Endothelial cell of umbilical vein (primary cell): ENCODE measurements at places on chromosomes 3 and 15.

GRCh38 chr15:63181648-63182047, 7.8 kb upstream of the RAB8B start:
- H3K36me3 ChIP-seq, result no peaks in the 10 kb centered on the region
- no peaks in the 10 kb centered on the region for H3K27me3 ChIP-seq
- no peak overlapping the region for H3K4me3 ChIP-seq
- no peak for DNase-seq

DNA sequence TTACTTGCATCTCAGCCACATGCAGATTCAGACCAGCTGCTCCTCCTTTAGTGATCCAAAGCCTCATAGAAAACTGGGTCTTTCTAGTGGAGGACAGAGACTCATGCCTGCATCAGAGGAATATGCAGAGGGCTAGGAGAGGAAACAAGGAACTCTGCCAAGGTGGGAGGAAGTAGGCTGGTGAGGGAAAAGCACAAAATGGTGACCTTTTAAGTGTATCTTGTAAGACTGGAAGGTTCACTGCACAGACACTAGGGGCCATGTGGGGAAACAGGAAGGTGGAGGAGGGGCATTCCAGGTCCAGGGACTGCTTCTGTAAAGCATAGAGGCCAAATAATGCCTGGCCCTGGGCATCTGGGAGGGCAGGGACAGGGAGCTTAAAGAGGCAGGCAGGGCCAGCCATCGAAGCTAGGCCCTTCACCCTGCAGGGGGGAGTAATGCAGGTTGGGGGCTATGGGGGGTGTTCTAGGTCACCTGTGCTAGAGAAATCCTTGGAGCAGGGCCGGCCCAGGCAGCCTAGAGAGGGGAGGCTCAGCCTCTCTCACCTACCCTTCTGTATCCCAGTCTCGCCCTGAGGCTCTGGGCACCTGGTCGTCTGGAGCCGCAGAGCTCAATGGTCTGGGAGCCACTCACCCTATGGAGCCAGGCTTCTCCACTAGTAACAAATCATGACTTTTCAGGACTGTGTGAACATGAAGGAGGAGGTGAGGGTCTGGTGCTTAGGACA, 117.7 kb downstream of the DNAJB8 start:
- H3K4me1 ChIP-seq, result peaks cover 15% of the 10 kb centered on the region
- no peak overlapping the region for H3K4me3 ChIP-seq

DNA sequence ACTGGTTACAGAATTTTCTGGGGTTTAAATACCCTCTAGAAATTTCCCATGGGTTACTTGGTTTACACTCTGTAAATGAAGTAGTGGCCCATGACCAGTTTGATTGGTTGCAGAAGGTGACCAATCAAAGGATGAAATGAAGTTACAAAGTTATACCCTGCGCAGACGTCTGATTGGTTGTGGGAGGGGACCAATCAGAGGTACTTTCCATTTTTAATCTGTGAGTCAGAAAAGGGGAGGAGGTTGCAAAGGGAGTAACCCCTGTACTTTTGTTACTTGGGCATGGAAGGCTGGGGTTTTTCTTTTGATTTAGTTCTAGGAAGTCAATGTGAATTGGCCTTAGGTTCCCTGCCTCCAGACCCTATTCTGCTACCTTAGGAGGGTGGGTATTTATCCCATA, 18.7 kb upstream of the APH1B start:
- H3K4me1 ChIP-seq, result peaks cover 30% of the 10 kb centered on the region
- no peak for DNase-seq
- no peak overlapping the region for H3K4me3 ChIP-seq
- H3K27ac ChIP-seq, result no peak overlapping the region

DNA sequence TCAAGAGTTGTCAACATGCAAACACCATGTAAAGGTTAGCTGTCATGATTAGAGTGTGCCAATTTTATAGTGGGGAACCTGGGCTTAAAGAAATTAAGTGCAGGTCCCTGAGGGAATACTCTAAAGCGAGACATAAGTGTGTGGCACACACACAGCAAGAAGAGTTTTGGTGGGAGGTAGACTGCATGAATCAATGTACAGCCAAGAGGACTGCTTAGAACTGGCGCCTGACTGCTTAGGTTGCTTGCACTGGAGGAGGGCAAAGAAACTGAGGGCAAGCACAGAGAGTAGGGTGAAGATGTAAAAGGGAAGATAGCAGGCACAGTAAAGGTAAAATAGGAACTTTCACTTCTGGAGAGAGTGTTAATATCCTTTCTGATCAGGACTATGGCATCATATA, 184.9 kb downstream of the SOX2 start:
- no peak overlapping the region for H3K4me3 ChIP-seq
- no peaks in the 10 kb centered on the region for H3K36me3 ChIP-seq
- H3K4me1 ChIP-seq, result no peaks in the 10 kb centered on the region
- no peak overlapping the region for H3K27ac ChIP-seq

DNA sequence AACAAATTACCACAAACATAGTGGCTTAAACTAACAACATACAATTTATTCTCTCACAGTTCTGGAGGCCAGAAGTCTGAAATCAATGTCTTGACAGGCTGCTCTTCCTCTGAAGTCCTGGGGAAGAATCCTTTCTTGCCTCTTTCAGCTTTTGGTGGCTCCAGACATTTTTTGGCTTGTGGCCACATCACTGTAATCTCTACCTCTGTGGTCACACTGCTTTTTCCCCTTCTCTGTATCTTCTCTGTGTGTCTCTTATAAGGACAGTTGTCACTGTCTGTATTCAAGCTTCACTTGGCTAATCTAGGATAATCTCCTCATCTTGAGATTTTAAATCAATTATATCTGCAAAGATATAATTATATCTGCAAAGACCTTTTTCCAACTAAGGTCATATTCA, 80.3 kb upstream of the ABHD2 start:
- no peak overlapping the region for H3K27ac ChIP-seq
- no peaks in the 10 kb centered on the region for H3K36me3 ChIP-seq
- no peak overlapping the region for H3K4me3 ChIP-seq
- H3K4me1 ChIP-seq, result no peaks in the 10 kb centered on the region
- H3K27me3 ChIP-seq, result no peaks in the 10 kb centered on the region
- no peak for DNase-seq

GRCh38 chr3:109852283-109852682, 514.9 kb upstream of the DPPA4 start:
- H3K4me3 ChIP-seq, result no peak overlapping the region
- no peak overlapping the region for H3K27ac ChIP-seq
- DNase-seq, result no peak
- H3K4me1 ChIP-seq, result no peaks in the 10 kb centered on the region
- no peaks in the 10 kb centered on the region for H3K27me3 ChIP-seq

GRCh38 chr3:40009991-40010390, 200.6 kb downstream of the MYRIP start:
- H3K4me1 ChIP-seq, result no peaks in the 10 kb centered on the region
- H3K27ac ChIP-seq, result no peak overlapping the region
- DNase-seq, result no peak
- no peaks in the 10 kb centered on the region for H3K27me3 ChIP-seq

DNA sequence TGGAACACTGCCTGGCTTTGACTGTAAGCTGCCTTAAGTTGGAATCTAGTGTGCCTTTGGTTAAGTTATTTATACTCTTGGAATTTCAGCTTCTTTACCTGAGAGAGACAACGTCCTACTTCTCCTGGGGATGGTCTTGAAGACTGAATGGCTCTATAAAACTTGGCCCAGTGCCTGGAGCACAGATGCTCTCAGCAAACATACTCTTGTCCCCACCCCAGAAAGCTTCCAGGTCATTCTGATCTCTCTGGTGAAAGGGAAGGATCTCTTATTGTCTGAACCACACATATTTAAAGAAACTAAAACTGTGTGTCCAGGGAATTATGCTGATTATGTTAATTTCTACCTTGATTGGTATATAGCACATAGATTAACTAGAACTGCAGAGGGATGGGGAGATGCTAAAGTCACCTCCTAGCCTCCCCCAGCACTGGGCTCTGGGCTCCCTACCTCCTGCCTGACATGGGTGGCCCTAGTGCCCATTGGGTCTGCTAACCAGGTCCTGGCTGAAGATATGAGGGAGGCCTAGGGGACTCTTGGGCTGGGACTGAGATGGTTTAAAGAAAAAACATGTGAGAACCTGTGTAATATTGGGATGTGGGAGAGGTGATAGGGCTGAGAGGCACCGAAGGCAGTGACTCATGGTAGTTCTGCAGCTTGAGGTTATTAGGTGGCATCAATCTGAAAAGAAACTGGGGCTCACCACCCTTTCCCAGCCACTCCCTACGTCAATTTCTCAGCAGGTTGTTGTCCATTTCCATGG, 171.0 kb downstream of the RPLP1 start:
- no peak overlapping the region for H3K4me3 ChIP-seq
- no peaks in the 10 kb centered on the region for H3K4me1 ChIP-seq
- no peaks in the 10 kb centered on the region for H3K36me3 ChIP-seq
- no peak overlapping the region for H3K27ac ChIP-seq

DNA sequence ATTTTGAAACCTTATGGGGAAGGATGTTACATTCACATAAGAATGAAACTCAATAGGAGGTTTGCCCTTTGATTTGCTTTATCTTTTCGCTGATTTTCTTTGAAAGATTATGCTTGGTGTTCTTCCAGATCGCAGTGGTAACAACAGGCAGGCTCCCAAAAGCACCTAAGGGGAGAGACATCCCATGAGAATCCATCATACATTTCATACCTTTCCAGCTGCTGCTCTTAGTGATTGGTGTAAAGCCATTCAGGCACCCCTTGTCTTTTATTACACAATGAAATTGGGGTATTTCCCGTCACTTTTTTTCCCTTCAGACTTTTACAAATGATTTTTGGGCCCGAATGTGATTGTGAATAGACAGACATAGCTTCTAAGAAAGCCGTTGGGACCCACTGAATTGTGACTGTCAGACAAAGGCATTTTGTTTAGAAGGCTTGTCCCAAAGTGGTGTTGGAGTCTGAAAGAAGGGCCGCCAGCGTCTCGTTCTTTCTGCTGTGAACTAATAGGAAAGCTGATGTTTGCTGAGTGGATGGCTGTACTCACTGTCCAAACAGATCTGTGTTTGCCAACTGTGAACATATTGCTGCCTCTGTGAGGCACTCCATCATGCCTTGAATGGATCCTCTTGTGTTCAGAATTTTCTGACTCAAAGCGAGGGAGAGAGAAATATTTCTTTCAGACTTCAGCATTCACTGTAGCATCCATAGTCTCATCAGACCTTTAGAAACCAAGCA, 164.3 kb downstream of the FNDC3B start:
- H3K4me3 ChIP-seq, result no peak overlapping the region
- H3K27ac ChIP-seq, result no peak overlapping the region
- no peak for DNase-seq
- H3K4me1 ChIP-seq, result peaks cover 22% of the 10 kb centered on the region

GRCh38 chr3:126515066-126515706, 2.4 kb downstream of the UROC1 start:
- H3K36me3 ChIP-seq, result no peaks in the 10 kb centered on the region
- no peaks in the 10 kb centered on the region for H3K4me1 ChIP-seq
- no peak overlapping the region for H3K27ac ChIP-seq
- H3K4me3 ChIP-seq, result no peak overlapping the region
- H3K27me3 ChIP-seq, result no peaks in the 10 kb centered on the region

GRCh38 chr3:143441516-143442171, 322.1 kb downstream of the CHST2 start:
- DNase-seq, result no peak
- H3K4me3 ChIP-seq, result no peak overlapping the region
- no peaks in the 10 kb centered on the region for H3K27me3 ChIP-seq
- H3K4me1 ChIP-seq, result peaks cover 25% of the 10 kb centered on the region

DNA sequence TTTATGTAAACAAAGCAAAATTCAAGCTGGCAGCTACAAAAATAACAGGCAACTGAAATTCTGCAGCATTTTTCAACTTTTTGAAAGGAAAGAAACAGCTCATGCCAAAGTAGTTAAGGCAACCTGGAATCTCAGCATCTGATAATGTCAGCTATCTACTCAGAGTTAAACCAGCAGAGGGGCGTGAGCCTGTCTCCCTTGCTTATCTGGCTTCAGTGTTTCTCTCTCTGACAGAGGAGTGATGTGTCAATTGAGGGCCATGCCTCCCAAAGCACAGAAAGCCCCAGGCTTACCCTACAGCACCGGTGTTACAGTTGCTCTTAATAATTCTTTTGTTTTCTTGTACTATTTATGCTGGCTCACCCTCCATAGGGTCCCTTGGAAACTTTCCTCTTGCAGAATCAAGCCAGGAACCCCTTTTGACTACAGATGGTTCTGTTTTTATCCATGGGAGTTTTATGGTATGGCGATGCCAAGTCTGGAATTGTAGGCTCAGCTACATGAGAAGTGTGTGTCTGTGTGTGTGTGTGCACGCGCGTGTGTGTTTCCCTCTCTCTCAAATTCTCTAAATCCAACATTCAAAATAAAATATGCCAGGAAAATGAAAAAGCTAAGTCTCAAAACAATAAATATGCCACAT, 7.3 kb downstream of the TMEM212 start:
- peaks cover 30% of the 10 kb centered on the region for H3K4me1 ChIP-seq
- peak; percentile 59 for DNase-seq
- H3K27me3 ChIP-seq, result no peaks in the 10 kb centered on the region
- no peak overlapping the region for H3K4me3 ChIP-seq
- H3K27ac ChIP-seq, result peak overlapping the region; percentile 90

DNA sequence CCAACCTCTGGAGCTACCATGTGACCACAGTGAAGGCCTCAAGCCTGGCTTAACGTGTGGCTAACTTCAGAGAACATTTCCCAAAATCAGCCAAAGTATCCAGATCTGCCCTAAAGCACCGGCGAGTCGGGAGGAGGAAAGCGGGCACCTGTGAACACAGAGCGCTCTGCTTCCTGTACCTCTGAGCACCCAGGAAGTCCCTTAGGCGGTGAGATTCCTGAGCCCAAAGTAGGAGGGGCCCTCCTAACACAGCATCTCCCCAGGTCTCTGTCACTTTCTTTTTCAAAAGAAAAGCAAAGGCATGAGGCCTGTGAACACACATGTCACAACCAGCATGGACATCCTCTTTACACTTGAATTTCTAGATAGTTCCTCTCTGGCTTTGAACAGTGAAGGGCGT, 944 bp upstream of the EIF4E3 start:
- H3K27me3 ChIP-seq, result peaks cover 22% of the 10 kb centered on the region
- DNase-seq, result no peak
- H3K4me3 ChIP-seq, result no peak overlapping the region
- H3K27ac ChIP-seq, result no peak overlapping the region

DNA sequence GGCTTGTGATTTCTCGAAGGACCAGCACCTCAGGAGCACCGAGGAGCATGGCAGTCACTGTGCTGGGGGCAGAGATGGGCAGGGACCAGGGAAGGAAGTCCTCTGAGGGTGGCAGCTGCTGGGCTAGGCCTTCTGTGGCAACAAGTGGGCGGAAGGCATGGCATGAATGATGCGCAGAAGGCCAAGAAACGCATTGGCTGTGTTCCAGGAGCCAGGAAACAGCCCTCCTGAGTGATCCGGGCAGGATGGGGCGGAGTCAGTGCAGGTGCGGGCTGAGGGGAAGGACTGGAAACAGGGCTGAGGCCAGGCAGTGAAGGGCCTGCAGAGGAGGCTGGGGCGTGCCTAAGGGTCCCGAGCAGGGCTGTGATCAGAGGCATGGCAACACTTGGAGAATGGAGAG, 23.6 kb downstream of the MRPS11 start:
- H3K4me1 ChIP-seq, result no peaks in the 10 kb centered on the region
- DNase-seq, result no peak
- H3K27me3 ChIP-seq, result no peaks in the 10 kb centered on the region
- no peak overlapping the region for H3K4me3 ChIP-seq
- no peak overlapping the region for H3K27ac ChIP-seq
- no peaks in the 10 kb centered on the region for H3K36me3 ChIP-seq

GRCh38 chr3:184377374-184377773, 633 bp downstream of the THPO start:
- no peak overlapping the region for H3K4me3 ChIP-seq
- H3K36me3 ChIP-seq, result no peaks in the 10 kb centered on the region
- H3K27me3 ChIP-seq, result peaks cover 44% of the 10 kb centered on the region
- H3K4me1 ChIP-seq, result peaks cover 10% of the 10 kb centered on the region
- H3K27ac ChIP-seq, result no peak overlapping the region
